ENCODE measurements at places on chromosomes 6 and 20. TPM values are rescaled to one million over a fixed set of nuclear protein-coding genes. Genes with fewer than 3 reads are reported as not detected.

DNA sequence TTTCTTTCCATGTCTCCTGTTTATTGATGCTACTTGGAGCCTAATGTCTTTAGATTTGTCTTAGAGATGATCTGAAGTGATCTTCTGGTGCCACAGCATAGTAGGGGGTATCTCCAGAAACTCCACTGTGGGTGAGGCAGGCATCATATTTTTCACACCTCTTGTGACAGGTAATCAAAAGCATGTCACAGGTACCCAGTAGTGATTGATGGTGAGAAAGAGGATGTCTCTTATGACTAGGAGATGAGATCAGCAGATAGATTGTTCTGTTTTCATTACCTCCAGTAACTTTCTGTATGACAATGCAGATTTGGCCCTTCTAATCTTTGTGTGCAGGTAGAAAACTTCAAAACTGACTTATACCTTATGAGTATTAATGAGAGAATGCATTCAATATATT, 13.5 kb downstream of the NCOA7 start:
- no peak for DNase-seq
- H3K27ac ChIP-seq = no peak overlapping the region
- peaks cover 18% of the 10 kb centered on the region for H3K4me1 ChIP-seq
- H3K27me3 ChIP-seq = no peaks in the 10 kb centered on the region

DNA sequence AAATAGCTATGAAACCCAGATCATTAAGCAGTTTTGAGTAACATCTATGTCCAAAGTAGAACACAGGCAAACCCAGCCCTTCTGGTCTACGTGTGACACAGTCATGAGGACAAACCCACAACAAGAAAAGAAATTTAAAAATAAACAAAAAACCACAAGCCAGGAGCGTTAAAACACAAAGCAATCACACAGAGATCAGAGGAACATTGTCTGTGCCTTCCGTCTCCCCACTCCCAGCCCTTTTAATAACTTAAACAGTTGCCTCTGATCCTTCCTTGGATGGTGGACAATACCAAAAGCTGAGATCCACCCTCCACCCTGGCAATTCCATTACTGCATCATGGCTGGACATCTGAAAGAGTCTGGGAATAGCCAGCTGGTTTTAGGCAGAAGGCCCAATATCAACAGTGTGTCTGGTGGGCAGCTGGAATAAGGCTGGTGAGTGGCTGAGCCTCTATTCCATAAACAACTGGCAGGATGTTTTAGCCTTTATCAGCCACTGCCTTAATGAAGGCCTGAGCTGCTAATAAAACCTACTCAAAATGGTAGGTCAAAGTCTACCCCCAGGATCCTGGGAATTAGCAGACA, 15.7 kb upstream of the LAMA4 start:
- H3K4me1 ChIP-seq = peaks cover 9% of the 10 kb centered on the region
- H3K4me3 ChIP-seq = no peak overlapping the region
- H3K27me3 ChIP-seq = no peaks in the 10 kb centered on the region
- DNase-seq = no peak

DNA sequence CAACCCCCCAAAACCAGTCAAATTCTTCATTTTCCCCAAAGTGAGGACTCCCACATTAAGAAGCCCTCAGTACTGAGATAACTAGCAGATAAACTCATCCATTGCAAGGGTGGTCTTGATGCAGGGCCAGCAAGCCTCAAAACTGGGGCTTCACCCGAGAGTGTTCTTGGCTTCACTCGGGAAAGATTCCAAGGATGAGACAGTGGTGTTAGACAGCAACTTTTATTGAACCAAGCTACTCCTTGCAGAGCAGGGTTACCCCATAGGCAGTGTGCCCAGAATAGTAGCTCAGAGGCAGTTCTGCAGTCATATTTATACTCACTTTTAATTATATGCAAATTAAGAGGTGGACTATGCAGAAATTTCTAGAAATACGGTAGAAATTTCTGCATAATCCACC, 15.8 kb upstream of the HLA-DQA1 start:
- no peaks in the 10 kb centered on the region for H3K4me1 ChIP-seq
- DNase-seq = no peak
- H3K27ac ChIP-seq = no peak overlapping the region
- no peaks in the 10 kb centered on the region for H3K36me3 ChIP-seq

DNA sequence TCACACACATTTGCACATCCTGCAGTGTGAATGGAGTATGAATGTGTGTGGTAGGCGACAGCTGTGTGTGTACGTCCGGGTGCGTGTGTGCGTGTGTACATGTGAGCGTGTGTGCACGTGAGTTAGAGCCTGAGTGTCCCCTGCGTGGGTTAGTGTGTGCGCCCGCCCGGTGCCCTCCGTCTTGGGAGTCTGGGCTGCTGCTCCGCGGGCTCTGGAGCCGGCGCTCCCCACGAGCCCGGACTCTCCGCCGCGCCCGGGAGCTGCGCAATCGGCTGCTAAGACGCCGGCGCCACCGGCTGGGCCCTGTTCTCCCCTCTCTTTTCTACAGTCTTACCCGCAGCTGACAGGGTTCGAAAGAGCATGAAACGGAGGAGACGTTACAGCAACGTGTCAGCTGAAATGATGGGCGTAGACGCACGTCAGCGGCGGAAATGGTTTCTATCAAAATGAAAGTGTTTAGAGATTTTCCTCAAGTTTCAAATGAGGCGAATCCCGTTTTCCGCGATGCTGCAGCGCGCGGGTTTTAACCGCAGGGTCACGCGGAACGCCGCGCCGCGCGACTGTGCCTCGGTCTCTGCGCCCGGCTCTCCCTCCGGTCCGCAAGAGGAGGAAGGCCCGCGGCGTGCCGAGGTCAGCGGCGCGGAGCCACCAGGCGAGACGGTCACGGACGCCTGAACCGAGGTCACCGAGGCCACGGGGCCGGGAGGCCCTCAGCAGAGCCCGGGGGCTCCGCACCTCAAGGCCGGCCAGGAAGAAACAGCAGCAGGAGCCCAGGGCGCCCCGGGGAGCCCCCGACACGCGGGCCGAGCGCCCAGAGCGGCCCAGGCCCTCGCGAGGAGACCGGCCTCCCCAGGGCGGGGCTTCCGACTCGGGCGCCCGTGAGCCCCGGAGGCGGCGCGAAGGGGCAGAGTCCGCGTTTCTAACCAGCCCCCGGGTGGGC, 95.3 kb upstream of the BHLHE23 start:
- H3K27me3 ChIP-seq = no peaks in the 10 kb centered on the region
- H3K4me3 ChIP-seq = peak overlapping the region; percentile 54
- H3K36me3 ChIP-seq = no peaks in the 10 kb centered on the region
- H3K27ac ChIP-seq = peak overlapping the region; percentile 50
- DNase-seq = no peak

RAB32 gene
- 26.8 TPM for total RNA-seq
